CD4-positive, CD25-positive, alpha-beta regulatory T cell (primary cell): ENCODE measurements at places on chromosomes 1 and 21. TPM values are rescaled to one million over a fixed set of nuclear protein-coding genes. Genes with fewer than 3 reads are reported as not detected.

LCE3D gene
- not detected for total RNA-seq

- no peaks in the 10 kb centered on the region for H3K36me3 ChIP-seq
- H3K4me1 ChIP-seq, result no peaks in the 10 kb centered on the region
- no peak for DNase-seq
- H3K4me3 ChIP-seq, result no peak overlapping the region
- H3K27ac ChIP-seq, result no peak overlapping the region
These were observed 2.3 kb upstream of the LCE3D start for GRCh38 chr1:152582647-152583046.

ADAMTS5 gene
- total RNA-seq, result not detected

CHI3L2 gene
- 5.0 TPM for total RNA-seq

CYP4A22 gene
- not detected for total RNA-seq
